ENCODE measurements at places on chromosomes 13 and 19.

- DNase-seq, result no peak
These were observed 121.9 kb upstream of the TSC22D1 start for GRCh38 chr13:44698066-44698465.

DNA sequence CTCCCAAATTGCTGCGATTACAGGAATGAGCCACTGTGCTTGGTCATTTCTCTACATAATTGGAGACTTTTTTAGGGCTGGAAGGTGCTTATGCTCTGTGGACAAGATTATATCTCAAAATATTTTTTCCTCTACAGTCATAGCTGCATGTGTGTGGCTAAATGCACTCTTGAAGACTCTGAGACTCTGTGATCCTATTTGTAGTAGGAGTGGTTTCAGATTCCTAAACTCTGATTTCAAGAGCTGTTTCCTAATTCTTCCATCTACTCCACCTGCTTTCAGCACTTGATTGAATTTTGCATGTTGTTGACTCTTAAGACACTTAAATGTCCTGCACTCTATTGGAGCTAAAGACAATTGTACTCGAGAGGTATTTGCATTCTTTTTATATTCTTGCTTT lies 78.0 kb downstream of the KLF5 start:
- DNase-seq, result peak; percentile 63

DNA sequence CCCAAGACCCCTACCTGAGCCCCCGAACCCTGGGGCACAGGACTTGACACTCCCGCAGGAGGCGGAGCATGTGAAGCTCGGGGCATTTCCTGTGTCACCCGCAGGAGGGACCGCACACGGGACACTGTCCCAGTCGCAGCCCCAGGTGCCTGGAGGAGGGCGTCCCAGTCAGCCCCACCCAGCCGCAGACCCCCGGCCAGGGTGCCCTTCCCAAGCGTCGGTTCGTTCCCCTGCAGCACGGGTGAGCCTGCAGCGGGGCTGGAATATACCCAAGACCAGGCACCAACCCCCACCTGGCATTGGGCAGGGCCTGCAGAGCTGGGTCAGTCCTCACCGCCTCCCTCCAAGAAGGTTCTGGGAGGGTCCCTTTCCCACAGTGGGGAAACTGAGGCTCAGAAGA lies 21.6 kb downstream of the TCF3 start:
- no peak for DNase-seq

DNA sequence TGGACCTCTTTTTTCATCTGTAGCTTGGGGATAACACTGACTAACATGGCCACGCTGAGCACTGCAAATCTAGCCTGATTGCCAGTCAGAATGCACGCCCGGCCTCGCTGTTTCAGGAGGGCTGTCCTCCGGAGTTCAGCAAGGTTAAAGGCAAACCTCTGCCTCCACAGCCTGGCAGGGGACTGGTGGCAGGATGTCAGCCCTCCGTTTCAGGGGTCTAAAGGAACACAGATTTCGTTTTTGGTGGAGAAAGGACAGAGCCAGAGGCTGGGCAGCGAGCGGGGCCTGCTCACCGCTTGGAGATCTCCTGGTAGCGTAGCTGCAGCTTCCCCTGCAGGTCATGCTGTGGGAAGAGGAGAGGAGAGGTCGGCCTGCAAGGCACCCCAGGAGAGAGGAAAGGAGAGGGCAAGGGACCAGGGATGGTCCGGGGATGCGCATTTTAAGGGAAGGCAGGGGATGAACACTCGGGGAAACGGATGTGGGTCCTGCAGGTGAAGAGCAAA lies 560 bp downstream of the NDUFA7 start:
- no peak for DNase-seq

- DNase-seq, result peak; percentile 80
These were observed 6.1 kb downstream of the ZNF700 start for GRCh38 chr19:11931051-11931450.

DNA sequence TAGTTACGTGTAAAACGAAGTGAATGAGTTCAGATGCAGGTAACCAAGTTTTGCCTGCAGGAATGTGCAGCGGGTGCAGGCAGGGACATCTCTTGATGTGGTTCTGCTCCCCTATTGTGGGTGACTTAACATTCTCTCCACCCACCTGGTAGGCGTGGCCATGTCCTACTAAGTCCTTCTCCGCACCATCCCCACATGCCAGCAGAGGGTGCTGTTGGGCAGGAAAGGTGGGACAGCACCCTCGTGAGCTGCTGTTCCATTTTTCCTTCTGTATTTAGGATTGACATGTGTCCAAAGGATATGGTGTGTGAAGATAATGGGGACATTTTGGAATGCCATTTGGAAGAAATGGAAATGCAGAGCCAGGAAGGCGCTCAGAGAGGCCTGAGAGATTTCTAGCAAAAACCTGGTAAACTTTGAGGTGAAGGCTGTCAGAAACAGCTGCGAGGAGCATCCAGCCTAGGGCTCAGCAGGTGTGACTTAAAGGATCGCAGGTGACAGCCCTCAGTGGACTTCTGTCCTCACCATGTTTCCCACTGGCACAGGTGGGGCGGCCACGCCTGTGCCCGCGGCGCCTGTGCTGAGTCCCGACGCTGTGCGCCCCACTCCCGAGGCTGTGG lies 26.2 kb upstream of the MCF2L start:
- peak; percentile 91 for DNase-seq

DNA sequence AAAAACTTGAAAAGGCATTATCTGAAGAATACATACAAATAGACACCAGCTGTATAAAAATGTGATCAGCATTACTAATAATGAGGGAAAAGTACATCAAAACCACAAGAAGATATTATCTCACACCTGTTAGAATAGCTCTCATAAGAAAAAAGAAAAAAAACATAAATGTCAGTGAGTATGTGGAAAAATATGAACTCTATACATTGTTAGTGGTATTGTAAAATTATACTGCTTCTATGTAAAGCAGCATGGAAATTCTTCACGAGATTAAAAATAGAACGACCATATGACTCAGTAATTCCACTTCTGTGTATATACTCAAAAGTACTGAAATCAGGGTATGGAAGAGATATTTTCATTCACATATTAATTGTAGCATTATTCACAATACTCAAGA lies 1146.4 kb downstream of the SLITRK5 start:
- no peak for DNase-seq

DNA sequence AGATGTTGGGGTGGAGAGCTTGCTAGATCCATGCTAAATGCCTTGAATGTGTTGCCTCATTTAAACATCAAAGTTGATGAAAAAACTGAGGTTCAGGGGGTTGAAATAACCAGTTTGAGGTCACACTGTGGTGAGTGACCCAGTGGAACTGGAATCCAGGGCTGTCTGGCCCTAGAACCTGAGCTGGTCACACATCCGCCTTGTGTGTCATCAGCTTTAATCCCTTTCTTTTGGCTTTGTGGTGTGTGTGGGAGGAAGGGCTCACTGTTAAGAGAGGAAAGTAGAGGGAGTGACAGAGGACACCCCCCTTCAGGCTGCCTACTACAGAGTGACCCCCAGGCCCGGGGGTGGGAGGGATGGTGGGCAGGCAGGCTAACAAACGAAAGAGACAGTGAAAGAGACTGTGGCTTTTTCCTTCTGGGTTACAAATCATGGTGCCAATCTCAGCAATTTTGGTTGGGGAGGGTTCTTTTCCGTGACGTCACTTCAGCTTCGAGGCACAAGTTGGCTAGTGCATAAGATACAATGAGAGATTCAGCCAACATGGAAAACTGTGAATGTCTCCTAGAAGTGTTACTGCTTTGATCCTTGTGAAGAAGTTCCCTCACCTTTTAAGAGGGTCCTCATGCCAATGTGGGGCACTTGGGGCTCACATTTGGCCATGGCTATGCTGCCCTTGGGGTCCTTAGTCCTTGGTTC lies 164.9 kb downstream of the DLEU7 start:
- peak; percentile 98 for DNase-seq

DNA sequence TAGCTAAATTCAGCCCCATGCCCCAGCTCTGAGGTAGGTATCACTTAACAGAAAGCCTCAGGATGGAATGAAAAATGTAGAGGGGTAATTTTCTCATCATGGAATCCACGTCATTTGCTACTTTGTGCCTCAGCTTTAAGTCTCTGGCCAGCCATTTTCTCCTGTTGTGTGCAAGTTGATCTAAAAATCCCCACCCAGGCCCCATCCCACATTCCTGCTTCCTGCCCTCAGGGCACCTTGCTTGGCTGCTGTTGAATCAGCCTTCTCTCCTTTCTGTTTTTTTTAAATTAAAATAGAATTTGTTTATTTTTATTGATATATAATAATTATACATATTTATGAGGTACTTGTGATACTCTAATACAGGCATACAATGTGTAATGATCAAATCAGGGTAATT lies 179.9 kb upstream of the TSHZ3 start:
- DNase-seq, result no peak

- DNase-seq, result no peak
These were observed 3.7 kb downstream of the A1BG start for GRCh38 chr19:58349590-58349989.

- no peak for DNase-seq
These were observed 378.5 kb downstream of the FGF9 start for GRCh38 chr13:22049384-22049783.

DNA sequence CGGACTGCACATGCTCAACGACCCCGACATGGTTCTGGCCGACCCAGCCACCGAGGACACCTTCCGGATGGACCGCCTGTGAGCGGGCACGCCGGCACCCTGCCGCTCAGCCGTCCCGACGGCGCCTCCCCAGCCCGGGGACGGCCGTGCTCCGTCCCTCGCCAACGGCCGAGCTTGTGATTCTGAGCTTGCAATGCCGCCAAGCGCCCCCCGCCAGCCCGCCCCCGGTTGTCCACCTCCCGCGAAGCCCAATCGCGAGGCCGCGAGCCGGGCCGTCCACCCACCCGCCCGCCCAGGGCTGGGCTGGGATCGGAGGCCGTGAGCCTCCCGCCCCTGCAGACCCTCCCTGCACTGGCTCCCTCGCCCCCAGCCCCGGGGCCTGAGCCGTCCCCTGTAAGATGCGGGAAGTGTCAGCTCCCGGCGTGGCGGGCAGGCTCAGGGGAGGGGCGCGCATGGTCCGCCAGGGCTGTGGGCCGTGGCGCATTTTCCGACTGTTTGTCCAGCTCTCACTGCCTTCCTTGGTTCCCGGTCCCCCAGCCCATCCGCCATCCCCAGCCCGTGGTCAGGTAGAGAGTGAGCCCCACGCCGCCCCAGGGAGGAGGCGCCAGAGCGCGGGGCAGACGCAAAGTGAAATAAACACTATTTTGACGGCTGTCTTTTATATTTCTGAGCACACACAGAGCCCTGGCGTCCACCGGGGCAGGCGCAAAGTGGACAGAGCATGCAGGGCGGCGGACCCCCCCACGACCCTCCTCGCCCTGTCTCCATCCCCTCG lies 13.6 kb downstream of the COMP start:
- no peak for DNase-seq

DNA sequence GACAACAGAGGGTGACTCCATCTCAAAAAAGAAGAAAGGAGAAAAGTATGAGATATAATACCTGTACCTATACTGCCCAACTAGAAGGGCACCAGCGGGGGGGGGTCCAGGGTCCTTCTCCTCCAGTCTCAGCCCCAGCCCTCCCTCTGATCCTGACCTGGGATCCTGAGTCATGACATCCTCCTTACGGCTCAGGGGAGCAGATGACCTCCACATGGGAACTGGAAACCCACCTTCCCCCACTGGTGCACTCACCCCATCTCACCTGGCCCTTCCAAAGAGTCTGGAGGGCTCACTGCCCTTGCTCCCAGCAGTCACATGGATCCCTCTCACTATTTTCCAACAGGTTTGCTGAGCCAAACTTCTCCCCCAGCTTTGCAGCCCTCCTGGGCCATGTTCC lies 24.2 kb downstream of the TUBA3C start:
- no peak for DNase-seq

DNA sequence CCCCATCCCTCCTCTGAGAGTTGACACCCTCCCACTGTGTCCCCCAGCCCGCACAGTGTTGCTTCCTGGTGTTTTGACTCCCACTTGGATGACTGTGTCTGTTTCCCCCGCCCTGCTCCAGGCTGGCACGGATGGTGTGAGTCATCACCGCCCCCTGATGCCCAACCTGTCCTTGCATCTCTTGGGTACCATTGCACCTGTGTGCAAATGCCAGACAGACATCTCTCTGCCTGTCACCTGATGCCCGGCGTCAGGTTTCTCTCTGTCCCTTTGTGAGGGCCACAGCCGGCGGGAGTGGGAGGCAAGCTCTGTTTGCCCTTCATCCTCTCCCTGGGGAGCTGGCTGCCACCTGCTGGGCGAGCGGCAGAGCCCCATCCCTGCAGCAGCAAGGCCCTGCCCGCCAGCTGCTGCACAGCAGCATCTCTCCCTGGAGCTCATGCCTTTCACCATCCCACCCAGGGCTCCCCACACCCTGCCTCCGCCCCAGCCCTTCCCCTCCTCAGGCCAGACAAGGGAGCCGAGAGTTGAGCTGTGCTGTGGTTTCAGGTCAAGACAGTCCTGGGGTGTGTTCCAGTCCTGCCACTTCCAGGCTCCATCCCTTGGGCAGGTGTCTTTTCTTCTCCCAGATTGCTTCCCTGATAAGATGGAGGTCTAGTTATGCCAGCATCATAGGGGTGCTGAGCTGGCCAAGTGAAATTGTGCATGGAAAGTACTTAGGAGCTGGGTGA lies 29.7 kb downstream of the NKPD1 start:
- peak; percentile 15 for DNase-seq

GRCh38 chr13:99496184-99497142 lies 4.8 kb upstream of the TM9SF2 start:
- no peak for DNase-seq

GRCh38 chr19:47389150-47389556 lies 30.2 kb downstream of the MEIS3 start:
- no peak for DNase-seq

DNA sequence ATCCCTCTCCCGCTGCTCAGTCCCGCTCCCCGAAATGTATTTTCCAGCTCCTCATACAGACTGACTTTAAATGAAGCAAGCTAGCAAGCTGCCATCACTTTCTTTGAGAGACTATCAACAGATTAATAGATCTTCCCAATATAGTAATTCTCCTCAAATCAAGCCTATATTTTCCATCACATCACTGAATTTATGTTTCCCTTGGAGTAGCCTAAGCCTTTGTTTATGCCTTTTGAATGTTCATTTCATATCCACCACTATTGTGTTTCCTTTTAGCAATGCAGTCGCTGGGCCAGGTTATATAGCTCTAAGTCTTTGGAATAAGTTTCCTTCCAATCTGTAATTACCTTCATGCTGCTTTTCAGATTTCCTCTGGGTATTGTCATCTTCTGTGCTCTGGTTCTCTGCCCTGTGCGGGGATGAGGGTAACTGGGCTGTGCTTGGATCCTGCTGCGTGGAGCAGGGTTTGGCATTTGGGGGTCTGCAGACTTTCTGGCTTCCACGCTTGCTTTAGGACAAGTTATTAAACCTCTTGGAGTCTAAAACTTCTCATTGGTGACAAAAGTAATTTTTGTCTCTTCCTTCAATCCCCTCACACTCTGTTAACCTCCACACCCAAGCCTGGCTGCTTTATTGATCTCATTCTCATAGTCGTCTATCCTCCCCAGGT lies 256.9 kb downstream of the DLEU7 start:
- DNase-seq, result no peak

DNA sequence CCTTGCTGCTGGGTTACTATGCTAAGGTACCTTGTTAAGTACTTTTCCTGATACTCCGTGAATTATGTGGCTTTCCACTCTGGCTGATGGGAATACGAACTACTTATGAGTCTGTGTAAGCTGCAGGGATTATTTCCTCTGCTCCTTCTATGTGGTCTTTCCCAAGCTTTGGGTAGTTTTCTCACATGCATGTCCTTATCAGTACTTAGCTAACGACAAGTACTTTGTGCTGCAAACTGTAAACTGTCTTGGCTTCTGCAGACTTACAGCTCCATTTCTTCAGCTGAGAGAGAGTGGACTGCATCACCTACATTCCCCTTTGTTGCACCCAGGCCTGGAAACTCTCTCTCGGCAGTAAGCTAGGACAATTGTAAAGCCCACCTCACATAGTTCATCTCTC lies 76.6 kb downstream of the FGF9 start:
- DNase-seq, result no peak

- no peak for DNase-seq
These were observed 1819.3 kb downstream of the PCDH9 start for GRCh38 chr13:65410791-65411190.

Measured in iris pigment epithelial cell (primary cell).